Endothelial cell (in vitro differentiated cells): ENCODE measurements at places on chromosomes 2 and 18. TPM values are rescaled to one million over a fixed set of nuclear protein-coding genes. Genes with fewer than 3 reads are reported as not detected.
A peak's percentile ranks its signal among the peaks of the same experiment; 100 is the strongest.

- no peaks in the 10 kb centered on the region for H3K27me3 ChIP-seq
- H3K27ac ChIP-seq: no peak overlapping the region
- H3K4me3 ChIP-seq: no peak overlapping the region
- no peaks in the 10 kb centered on the region for H3K36me3 ChIP-seq
Measured at GRCh38 chr2:128558895-128559532, 240.3 kb upstream of the HS6ST1 start.

RNU2-63P gene
- 6.9 TPM for total RNA-seq

DRC1 gene
- 0.36 TPM for total RNA-seq

CENPA gene
- 3.9 TPM for total RNA-seq

DNA sequence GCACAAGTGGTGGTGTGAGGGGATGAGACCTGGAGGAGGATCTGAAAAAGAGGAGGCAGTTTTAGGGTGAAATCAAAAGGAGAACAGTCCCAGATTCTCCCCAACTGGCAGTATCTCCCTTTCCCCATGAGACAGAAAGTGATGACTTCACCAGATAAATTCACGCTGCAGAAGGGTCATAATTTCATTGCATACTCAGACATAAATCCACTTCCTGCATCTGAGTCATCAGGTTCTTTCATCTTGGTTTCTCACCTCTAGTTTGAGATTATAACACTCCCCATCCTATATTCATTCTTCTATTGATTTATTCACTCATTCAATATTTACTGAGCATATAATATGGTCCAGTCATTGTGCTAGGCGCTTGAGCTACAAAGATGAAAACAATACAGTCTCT is 64.7 kb downstream of the CCDC148 start:
- no peaks in the 10 kb centered on the region for H3K36me3 ChIP-seq
- no peak overlapping the region for H3K27ac ChIP-seq

DNA sequence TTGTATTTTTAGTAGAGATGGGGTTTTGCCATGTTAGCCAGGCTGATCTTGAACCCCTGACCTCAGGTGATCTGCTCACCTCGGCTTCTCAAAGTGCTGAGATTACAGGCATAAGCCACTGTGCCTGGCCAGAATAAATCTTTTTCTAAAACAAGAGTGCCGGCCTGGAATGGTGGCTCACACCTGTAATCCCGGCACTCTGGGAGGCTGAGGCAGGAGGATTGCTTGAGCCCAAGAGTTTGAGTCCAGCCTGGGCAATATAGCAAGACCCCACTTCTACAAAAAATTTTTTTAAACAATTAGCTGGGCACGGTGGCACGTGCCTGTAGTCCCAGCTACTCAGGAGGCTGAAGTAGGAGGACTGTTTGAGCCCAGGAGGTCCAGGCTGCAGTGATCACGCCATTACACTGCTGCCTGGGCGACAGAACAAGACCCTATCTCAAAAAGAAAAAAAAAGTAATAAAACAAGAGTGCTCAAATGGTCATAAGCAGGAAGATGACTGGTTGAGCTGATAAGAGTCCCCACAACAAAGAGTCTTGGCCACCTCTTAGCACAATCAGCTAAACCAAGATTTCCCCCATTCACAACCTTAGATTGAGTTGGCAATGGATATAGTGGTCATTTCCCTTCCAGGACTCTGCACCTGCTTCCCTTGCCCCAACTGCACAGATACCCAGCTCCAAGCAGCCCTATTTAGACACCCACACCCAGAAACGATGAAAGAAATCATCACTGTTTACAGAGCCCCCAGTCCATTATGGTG is 5.8 kb upstream of the UCN start:
- H3K4me1 ChIP-seq: peaks cover 6% of the 10 kb centered on the region
- H3K36me3 ChIP-seq: peaks cover 16% of the 10 kb centered on the region
- no peak for DNase-seq
- H3K27me3 ChIP-seq: peaks cover 10% of the 10 kb centered on the region
- H3K4me3 ChIP-seq: no peak overlapping the region
- H3K27ac ChIP-seq: no peak overlapping the region

DNA sequence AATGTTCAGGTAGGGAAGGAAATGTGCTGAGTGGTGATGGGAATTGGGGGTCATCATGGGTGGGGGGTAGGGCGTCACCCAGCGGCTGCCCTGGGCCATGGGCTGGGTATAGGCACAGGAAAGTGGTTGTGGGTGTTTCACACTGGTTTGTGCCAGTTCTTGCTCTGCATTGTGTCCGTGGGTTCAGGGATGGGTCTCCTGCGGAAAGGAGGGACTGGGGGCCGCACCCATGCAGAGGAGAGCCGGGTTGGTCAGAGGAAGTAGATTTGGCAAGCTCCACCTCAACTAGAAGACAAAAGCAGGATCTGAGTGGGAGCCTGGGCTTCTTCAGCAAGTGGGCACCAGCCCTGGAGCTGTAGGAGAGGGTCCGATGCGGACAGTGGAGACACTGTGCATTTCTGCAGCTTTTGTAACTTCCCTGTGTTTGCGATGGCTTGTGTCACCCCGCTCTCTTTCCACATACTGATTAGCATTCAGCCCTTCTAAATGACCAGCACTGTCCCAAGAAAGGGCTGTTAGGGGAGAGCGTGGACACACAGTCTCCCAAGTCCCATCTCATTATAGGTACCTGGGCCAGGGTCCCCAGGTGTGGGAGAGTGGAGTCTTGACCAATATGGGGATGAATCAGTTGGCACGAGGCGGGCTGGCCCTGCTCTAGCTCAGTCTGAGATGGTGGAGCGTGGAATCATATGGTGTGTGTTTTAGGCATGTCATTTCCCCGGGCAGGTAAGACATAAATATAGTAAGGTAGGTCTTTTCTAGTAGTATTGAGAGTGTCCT is 67.2 kb downstream of the LRRFIP1 start:
- DNase-seq: no peak
- peaks cover 16% of the 10 kb centered on the region for H3K27me3 ChIP-seq
- H3K4me3 ChIP-seq: peak overlapping the region; percentile 89
- peaks cover 49% of the 10 kb centered on the region for H3K4me1 ChIP-seq

GRCh38 chr2:151999053-151999452 is 99.8 kb downstream of the CACNB4 start:
- no peaks in the 10 kb centered on the region for H3K4me1 ChIP-seq
- no peak overlapping the region for H3K27ac ChIP-seq
- peaks cover 3% of the 10 kb centered on the region for H3K27me3 ChIP-seq
- no peaks in the 10 kb centered on the region for H3K36me3 ChIP-seq
- no peak overlapping the region for H3K4me3 ChIP-seq
